ENCODE measurements at places on chromosomes 12 and 14.
A peak's percentile ranks its signal among the peaks of the same experiment; 100 is the strongest.

GRCh38 chr14:75430526-75430925, 2.7 kb downstream of the JDP2 start:
- DNase-seq: no peak

GRCh38 chr14:64324895-64325294, 30.7 kb upstream of the ESR2 start:
- no peak for DNase-seq

- DNase-seq: peak; percentile 26
Observed at GRCh38 chr12:92432724-92433441, 269.9 kb upstream of the PLEKHG7 start.

DNA sequence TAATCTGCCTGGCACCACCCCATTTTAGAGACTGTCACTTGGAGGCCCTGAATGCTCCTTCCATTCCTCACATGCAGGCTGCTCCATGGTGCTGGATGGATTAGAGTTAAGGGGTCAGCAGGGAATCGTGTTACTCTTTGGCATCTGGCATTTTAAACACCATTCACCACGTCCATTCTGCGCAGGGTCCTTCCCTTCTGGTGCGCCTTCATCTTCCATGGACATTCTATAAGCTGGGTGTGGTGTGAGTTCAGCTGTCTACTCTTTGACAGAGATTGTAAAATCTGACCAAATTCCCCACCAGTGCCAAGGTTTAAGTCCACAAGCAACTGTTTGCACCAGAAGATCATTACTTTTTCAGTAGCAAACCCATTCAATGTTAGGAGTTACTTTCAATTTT, 47.8 kb downstream of the GIT2 start:
- DNase-seq: no peak

DNA sequence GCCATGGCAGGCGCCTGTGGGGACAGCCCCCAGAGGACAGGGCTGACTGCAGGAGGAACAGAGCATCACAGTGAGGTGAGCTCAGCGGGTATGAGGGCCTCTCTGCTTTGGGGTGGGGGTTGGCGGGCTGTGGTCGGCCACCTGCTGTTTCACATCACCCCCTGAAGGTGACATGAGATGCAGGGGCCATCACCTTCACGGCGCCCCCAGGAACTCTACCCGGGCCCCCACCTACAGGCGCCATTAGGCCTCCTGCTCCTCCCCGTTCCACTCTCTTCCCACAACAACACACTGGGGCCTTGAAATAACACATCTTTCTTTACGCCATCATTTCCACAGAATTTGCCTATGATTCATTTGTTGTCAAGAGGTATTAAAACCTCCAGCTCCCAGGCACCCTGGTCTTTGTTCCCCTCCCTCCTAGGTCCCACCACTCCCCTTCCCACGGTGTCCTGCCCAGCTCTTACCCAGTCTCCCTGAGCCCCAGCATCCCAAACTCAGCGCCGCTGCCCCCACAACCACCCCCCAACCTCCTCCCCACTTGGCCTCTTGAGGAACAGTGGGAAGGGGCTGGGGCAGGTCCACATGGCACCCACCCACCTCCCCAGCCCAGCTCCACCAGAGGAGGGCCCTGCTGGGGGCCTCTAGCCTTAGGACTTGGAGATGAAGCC, 12.7 kb upstream of the HDAC7 start:
- no peak for DNase-seq

DNA sequence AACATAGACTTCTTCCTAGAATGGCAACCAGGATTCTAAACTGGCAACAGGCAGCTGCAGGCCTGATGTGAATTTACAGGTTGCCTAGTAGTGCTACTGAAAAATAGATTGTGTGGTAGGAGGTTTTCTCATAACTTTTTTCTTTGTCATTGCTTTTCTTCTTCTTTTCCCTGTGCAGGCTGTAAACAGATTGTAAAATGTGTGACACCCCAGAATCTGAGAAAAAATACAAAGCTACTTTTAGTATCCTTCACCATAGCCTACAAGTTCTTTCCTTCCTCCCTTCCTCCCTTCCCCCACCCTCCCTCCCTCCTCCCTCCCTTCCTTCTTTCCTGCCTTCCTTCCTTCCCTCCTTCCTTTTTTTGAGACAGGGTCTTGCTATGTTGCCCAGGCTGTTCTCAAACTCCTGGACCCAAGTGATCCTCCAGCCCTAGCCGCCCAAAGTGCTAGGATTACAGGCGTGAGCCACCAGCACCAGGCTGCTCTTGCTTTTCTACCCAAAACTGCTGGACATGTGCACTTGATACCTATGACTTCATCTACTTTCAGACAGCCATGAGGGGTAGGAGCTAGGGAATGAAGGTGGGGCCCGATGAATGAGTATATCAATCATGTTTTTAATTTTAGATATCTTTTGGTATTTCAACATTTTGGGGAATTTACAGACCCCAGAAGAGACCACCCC, 114.2 kb upstream of the EEA1 start:
- DNase-seq: no peak

- DNase-seq: no peak
Observed at GRCh38 chr12:82480606-82481005, 122.3 kb downstream of the METTL25 start.

DNA sequence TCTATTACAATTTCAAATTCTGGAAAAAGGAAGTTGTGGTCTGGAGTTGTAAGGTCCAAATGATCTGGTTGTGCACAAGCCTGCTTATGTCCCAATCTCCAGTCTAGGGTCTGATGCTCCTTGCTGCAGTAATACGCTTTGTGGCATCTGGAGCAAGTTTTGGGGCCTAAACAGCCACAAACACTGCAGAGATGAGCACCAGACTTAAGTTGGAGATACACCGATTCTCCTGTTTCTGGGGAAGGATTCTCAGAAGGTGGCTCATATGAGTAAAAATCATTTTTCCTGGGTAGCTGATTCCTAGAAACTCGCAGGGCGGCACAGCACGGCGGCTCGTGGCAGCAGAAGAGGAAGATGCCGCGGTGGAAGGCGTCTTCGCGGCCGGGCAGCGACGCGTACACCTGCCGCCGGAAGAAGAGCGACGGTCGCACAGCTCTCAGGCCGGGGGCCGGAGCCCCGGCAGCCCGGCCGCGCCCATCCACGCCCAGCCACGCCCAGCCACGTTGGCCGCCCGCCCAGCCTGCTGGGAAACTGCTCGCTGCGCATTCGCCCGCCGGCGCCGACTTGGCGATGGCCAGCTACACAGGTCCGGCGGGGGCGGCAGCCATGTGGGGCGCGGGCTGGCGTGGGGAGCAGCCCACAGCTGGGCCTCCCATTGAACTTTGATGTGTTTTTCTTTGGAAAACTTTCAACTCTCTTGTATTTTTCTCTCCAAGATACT, 129.0 kb downstream of the ASCL4 start:
- DNase-seq: peak; percentile 77

DNA sequence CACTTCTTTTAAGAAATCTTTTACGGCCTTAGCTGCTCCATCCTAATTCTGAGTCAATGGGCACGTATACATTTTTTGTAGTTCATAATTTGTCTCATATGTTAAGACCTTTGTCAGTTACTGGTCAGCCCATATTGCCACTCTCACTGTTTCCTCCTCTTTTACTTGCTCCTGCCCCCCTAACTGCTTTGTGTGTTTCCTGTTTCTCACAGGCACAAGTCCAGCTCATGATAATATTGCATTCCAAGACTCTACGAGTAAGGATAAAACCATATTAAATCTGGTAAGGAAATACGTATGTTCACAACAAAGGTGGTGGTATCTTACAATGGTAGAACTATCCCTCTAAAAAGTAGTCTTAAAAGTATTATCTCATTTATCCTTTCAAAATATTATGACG, 111.7 kb downstream of the DNAI7 start:
- no peak for DNase-seq

- no peak for DNase-seq
Observed at GRCh38 chr12:65827827-65828231, 3.5 kb downstream of the HMGA2 start.

GRCh38 chr14:104656014-104656714, 33.3 kb upstream of the INF2 start:
- DNase-seq: no peak

DNA sequence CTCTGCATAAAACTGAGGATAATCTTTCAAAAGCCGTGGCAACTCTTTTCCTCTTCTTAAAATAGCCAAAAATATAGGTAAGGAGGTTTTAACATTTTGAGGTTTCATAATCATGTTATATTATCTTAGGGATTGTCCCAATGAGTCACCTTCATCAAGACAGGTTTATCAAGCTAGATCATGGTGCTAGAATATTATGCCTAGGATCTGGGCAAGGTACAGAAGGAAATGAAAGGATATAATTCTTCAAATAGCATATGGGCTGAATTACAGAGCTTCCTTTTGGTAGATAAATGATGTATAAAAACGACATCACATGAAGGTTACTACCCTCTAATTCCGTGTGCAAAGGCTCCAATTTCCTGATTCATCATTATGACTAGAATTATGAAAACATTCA, 28.6 kb upstream of the TBC1D15 start:
- DNase-seq: no peak

DNA sequence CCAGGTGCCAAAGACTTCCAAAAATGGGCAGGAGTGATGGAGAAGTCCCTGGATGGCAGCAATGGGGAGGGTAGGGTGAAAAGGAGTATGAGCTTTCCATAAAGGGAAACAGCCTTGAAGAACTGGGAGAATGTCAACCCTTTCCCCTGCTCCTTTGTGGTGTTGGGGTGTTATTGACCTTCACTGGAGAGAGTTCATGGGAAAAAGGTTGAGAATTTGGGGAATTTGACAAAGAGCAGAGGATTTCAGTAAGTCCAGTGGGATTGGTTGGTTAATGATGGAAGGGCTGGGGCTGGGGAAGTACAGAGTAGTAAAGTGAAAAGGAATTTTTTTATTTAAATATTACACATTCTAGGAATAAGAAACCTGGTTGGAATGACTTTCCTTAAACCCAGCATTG, 116.6 kb downstream of the ERC1 start:
- no peak for DNase-seq

GRCh38 chr12:71594214-71594948, 69.3 kb downstream of the ZFC3H1 start:
- no peak for DNase-seq

DNA sequence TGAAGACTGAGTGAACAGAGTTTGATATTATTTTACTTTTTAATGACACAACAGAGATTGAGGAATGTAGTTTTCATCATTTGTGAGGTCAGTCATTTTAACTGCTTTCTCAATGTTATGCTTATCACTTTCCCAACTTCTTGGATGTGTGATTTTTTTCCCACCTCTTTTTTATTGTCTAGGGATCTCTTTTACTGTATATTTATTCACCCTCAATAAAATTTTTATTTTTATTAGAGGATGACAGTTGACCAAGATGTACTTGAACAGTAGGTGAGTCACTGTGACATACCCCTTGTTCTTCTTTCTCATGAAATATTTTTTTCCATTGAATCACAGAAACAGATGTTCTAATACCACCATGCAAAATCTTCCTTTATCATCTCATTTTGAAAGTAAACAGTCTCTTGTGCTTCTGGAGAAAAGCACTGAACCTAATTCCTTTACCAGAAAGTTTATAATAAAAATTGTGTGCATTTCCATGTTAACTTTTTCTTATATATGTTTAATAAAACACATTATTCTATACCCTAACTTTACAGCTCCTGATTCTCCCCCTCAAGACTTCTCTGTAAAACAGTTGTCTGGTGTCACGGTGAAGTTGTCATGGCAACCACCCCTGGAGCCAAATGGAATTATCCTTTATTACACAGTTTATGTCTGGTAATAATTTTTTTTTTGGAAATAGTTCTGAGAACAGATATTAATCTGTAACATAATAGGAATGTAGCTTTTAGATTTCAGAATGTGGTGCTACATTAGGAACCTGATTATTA, 65.9 kb downstream of the PTPRQ start:
- no peak for DNase-seq

- DNase-seq: no peak
Observed at GRCh38 chr12:66304296-66304900, 2.1 kb downstream of the HELB start.

DNA sequence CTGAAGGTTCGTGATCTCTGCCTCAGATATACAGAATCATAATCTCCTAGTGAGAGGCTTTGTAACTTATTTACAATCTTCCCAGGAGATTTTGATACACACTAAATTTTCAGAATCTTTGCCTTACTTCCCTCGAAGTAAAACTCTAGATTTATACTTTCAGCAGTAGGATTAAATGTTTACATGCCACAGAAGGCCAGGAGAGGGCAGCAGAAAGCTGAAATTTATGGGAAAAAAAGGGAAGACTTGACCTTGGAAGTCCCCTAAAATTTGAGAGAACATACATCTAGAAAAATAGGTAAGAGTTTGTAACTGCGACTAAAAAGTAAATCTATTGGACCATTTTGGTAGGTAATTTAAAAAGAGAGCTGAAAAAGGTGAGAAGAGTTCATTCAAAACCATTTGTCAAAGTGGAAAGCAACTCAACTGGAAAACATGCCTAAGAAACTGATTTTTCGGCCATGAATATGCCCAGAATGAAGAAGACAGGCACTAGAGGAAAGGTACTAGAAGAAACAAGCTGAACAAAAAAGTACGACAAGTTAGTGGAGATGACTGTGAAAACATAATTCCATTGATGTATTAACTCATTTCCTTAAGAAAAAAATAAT, 242.0 kb upstream of the MDGA2 start:
- DNase-seq: peak; percentile 38

DNA sequence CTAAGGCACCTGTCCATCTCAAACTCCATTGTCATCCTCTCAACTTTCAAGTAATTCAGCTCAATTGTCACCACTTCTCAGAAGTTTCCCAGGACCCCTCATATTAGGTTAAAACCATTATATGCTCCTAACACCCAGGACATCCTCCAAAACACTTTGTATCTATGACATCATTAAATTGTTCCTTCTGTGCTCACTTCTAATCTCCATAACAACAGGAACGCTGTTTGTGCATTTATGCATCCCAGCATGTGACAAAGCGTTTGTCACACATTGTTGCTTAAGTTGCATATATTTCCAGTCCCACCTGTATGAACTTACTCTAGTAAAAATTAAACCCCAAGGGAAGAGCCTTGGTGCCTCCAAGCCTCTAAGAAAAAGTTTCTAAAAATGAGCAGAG, 133.9 kb downstream of the TBX5 start:
- DNase-seq: no peak

- no peak for DNase-seq
Observed at GRCh38 chr14:102544046-102544746, 34.6 kb upstream of the ANKRD9 start.

GRCh38 chr12:92273076-92273475, 127.4 kb upstream of the BTG1 start:
- no peak for DNase-seq

DNA sequence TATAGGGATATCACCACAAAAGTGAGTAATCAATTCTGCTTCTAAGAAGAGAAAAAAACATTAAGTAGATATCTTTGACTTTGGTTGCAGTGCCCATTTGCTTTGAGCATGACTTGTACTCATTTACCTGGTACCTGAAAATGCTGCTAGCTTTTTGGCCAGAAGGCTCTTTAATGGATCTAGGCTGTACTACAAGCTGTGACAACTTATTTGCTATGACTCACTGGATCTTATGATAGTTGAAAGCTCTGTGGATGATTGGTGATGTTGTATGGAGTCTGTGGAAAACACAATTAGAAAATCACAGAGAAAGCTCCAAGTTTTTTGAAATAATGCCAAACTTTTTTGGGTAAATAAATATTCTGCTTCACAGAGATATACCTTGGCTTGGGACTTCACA, 960.9 kb upstream of the FBXO33 start:
- DNase-seq: no peak
